Activated T-cell treated with anti-CD3 and anti-CD28 coated beads, Interleukin-2, amount 50 U/mL, for 48 hours (primary cell): ENCODE measurements at places on chromosomes 3 and 15.

DNA sequence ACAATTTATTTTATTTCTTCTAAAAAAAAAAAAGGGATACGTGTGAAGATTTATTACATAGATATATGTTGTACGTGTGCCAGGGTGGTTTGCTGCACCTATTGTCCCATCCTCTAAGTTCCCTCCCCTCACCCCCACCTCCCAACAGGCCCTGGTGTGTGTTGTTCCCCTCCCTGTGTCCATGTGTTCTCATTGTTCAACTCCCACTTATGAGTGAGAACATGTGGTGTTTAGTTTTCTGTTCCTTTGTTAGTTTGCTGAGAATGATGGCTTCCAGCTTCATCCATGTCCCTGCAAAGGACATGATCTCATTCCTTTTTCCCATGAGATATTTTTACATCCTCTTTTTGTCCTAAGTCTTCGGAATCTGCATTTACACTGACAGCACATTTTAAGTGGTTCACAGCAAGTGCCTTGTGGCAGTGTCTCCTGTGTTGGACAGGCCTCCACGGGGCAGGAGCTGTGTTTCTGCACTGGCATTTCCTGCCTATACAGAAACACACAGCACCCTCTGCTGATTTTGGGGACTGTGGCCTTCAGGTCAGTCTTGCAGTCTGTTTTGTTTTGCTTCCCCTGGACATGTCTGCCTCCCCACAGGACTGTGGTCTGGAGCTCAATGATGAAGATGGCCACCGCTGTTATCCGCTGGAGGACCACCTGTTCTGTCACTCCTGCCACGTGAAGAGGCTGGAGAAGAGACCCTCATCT, 12.7 kb upstream of the SACM1L start:
- no peak for DNase-seq

DNA sequence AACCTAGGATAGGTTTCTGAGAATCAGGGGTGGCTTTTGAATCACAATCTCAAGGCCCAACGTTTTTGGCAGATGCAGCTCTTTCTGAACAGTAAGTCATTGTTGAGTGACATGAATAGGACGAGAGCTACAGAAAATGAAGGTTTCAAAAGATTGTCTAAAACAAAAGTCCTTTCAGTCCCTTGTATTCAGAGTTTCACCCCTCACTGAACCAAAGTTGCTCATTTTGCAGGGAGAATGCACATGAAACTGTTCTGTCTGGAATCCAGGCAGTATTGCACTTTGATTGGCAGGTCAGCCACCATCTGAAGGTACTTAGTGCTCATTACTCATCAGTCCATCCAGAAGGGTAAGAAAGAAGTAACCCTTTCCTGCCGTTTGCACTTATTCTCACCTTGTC, 24.1 kb upstream of the RASGRP1 start:
- DNase-seq: no peak

DNA sequence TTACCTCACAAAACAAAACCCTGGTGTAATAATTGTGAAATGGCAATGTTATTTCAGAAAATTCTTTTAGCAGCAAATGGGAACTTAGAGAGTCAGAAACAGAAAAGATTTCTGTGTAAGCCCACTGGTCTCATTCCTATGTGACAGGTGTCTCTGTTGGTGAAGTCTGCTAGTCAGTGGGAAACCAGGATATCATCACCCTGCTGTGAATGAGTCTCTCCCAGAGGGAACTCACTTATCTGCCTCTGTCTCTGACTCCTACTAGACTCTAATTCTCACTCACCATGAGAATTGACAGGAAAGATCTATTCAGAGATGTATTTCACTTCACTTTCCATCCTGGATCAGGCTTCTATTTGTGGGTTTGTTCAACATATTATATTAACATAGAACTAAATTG, 266.0 kb downstream of the EPHA3 start:
- DNase-seq: no peak

DNA sequence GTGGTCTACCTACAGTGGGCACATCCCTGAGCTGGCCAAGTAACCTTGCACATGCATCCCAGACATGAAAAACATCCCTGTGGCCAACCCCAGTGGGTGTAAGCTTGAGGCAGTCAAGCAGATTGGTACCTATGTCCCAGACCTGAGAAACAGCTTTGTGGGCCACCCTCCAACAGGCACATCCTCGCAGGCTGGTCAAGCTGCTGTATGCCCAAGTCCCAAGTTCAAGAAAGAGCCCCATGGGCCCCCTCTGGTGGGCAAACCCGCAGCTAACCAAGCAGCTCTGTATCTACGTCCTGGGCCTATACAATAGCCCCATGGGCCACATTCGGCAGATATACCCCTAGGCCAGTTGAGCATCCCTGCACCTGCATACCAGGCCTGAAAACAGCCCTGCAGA, 186.3 kb upstream of the GPR149 start:
- no peak for DNase-seq

DNA sequence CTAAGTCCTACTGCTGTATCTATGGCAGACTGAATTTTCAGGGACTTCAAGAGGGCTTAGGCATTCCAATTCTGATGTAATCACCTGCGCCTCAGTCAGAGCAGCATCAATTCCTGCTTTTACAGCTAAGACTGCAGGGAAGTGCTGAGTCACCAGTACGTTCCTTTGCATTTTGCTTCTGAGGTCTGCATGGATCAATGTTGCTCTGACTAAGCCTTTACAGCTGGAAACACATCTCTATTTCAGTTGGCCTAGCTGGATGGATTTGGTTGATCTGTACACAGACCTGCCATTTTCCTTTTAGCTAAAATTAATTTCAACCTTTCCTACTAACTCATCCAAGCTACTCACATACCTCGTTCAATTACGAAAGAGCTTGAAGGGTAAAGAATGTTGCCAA, 51.3 kb downstream of the ETV5 start:
- DNase-seq: no peak

DNA sequence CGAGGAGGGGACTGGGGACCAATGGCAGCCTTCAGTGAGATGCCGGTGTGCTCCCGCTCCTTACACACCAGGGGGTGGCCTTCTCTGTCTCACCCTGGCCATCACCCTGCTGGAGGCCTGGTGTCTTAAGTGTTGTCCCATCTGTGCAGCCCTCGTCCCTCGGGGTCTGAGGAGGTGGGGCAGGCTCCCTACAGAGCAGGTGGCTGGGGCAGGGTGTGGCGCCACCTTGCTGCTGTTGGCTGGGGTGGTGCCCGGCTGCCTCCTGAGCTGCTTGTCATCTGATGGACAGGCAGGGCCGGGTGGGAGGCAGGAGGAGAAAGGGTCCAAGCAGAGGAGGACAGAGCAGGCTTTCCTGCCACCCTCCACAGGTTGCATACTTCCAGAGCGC, 25.9 kb downstream of the PTPN23 start:
- no peak for DNase-seq

DNA sequence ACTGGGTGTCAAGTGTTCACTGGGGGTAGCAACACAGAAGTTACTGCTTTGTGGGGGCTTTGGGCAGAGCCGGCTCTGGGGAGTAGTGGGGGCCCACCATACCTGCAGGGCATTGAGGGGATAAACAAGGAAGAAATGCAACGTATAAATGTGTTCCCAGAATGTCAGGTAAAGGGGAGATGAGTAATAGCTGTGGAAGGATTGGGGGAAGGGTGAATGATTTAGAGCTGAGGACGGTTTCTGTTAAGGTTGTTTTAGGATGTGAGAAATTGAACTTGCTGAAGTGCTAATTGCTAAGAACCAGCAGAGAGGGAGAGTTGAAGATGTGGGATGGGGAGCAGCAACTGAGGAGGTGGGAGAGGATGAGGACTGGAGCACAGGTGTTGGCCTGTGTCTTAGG, 10.7 kb downstream of the SCG5 start:
- no peak for DNase-seq

DNA sequence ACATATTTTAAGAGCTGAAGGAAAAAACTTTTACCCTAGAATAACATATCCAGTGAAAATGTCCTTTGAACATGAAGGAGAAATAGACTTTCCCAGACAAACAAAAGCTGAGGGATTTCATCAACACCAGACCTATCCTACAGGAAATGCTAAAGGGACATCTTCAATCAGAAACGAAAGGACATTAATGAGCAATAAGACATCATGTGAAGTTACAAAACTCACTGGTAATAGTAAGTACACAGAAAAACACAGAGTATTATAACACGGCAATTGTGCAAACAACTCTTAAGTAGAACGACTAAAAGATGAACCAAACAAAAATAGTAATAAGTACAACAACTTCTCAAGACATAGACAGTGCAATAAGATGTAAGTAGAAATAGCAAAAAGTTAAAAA, 3.5 kb upstream of the ZSCAN2 start:
- no peak for DNase-seq
